ENCODE measurements at places on chromosomes 2 and 18.
A peak's percentile ranks its signal among the peaks of the same experiment; 100 is the strongest.

GRCh38 chr2:85551698-85552678 is 9.3 kb downstream of the GGCX start:
- DNase-seq: peak; percentile 78

- DNase-seq: peak; percentile 74
These were observed 106.1 kb downstream of the TXNL1 start for GRCh38 chr18:56532176-56532840.

- DNase-seq: no peak
These were observed 147.4 kb downstream of the TXNL1 start for GRCh38 chr18:56490942-56491341.

DNA sequence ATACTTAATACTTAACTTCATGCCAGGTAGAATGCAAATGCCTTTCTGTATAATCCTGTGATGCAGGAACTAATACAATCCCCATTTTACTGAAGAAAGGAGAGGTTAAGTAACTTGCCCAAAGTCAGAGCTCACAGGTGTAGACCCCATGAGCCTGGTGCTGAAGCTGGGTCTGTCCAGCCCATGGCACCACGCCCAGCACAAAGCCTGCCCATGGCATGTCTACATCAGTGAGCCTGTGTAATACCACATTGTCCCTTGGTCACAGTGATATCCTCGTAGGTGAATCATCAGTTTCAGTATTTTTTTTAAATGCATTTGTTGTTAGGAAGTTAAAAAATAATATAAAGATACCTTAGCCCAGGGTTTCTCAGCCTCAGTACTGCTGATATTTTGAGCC is 69.9 kb upstream of the MCFD2 start:
- peak; percentile 54 for DNase-seq

DNA sequence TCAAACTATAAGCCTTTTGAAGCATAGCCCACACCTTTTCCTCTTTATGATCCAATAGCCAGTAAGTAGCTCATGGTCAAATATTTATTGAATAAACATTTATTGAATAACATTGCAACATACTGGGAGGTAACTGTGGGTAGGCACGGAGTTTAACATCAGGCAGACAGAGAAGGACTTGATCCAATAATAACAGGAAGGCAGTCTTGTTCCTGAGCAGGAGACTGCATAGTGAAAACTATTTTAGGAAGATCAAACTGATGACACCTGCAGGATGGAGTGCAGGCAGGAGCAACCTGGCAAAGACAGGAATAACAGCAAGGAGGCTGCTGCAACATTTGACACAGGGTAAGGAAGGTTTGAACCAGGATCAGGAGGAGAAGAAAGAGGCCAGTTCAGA is 3.1 kb upstream of the DCTN1 start:
- peak; percentile 62 for DNase-seq
